ENCODE measurements at places on chromosomes 12 and 14.

- DNase-seq, result no peak
These were observed 21.3 kb upstream of the LDHB start for GRCh38 chr12:21678959-21679358.

- no peak for DNase-seq
These were observed 10.3 kb downstream of the PPHLN1 start for GRCh38 chr12:42336286-42336685.

- DNase-seq, result no peak
These were observed 10.3 kb downstream of the ZBTB39 start for GRCh38 chr12:56995930-56996496.

DNA sequence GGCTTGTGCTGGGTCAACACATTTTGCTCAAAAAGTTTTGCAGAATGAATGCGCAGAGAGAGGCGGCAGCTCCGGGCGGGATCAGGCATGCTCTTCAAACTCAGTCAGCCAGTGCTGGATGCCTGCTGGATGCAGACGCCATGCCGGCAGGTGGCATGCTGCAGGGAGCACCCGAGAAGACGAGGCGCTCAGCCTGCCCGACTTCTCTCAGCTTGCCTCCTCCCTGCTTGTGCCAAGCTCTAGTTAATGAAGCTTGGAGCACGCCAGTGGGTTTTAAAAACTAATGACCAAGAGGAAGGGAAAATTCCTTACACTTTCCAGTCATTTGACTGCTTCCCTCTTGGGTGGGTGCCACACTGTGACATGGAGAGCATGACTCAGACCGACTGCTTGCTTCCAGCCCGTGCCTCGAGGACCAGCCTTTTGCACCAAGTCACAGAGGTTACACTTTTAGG, 39.8 kb downstream of the SLC24A4 start:
- no peak for DNase-seq

DNA sequence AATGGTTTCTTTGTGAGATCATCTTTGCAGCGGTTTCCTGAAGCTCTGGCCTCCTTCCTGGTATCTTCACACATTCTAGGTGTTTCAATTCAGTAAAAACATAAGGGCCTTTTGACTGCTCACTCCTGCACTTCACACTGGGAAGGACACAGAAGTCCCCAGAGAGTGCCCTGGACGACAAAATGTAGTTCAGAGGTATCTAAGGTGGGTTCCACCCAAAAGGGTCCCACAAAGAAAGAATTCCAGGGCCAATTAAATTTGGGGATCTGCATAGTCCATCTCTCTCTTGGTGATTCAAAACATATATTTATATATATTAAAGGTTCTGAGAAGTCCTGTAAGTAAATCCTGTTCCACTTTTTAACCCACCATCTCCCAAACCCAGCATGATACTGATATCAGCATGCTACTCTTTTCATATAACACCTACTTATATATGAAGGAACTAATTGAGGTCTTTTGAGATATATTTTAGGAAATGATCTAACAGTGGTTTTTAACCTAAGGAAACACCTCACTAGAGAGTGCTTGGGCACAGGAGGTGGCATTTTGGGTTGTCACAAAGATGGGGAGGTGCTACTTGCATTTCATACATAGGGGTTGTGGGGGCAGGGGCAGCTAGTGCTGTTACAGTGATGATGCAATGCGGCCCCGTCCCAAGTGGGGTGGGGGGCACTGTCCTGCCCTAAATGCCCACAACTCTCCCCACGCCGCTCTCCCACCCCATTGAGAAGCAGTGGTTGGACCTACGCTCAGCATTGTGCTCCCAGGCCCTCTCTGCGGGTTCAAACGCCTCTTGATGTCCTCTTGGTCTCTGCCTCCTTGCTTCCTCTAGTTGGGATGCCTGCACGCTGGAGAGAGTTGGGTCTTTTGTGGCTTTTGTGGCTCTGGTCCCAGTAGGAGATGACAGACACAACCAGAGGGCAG, 109.4 kb downstream of the ARF6 start:
- no peak for DNase-seq

DNA sequence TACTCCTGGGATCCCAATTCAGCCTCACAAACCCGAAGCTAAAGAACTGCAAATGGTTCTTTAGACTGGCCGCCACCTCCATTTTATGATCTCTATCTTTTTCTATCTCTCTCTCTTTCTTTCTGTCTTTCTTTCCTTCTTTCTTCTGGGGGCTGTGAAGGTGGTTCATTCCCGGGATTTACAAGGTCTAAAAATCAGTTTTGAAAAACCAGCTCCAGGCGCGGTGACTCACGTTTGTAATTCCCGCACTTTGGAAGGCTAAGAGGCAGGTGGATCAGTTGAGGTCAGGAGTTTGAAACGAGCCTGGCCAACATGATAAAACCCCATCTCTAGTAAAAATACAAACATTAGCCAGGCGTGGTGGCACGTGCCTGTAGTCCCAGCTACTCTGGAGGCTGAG, 67.2 kb upstream of the VASH1 start:
- DNase-seq, result no peak

DNA sequence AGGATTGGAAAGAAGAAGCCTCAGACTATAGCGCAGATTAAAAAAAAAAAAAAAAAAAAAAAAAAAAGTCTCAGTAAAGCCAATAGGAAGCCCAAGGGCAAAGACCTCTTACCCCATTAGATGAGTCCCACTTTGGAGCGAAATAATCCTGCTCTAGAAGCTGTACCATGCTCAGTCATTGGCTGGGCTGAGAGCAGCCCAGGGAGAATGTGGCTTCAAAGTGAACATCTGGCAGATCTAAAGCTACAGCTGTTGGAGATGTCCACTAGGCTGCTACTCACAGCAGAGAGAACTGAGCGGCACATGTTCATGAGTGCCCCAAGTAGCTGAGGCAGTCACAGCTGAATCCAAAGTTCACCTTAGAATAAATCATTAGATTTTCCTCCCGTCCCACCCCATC, 560.9 kb downstream of the MED13L start:
- DNase-seq, result no peak

- no peak for DNase-seq
These were observed 1.5 kb upstream of the CRIP2 start for GRCh38 chr14:105473033-105473676.

- peak; percentile 58 for DNase-seq
These were observed 12.7 kb downstream of the CPSF6 start for GRCh38 chr12:69252033-69252432.

DNA sequence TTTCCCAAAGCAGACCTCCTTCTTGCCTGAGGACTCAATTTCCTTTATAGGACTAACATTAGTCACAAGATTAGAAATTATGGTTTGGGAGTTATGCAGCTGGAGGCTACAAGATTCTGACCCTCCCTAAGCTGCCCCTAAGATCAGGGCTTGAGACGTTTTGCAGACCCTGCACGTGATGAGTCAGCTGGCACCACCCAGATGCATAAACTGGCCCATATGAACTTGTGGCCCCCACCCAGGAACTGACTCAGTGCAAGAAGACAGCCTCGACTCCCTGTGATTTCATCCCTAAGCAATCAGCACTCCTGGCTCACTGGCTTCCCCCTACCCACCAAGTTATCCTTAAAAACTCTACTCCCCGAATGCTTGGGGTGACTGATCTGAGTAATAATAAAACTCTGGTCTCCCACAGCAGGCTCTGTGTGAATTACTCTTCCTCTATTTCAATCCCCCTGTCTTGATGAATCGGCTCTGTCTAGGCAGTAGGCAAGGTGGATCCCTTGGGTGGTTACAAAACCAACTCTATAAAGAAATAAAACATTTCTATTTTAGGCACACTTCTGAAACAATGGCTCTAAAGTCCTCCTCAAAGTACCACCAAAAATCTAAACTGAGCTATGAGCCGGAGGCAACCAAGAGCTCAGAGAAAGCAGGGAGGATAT, 233.4 kb downstream of the TMEM132D start:
- no peak for DNase-seq

- peak; percentile 75 for DNase-seq
These were observed 25.0 kb downstream of the HIP1R start for GRCh38 chr12:122860040-122860853.

DNA sequence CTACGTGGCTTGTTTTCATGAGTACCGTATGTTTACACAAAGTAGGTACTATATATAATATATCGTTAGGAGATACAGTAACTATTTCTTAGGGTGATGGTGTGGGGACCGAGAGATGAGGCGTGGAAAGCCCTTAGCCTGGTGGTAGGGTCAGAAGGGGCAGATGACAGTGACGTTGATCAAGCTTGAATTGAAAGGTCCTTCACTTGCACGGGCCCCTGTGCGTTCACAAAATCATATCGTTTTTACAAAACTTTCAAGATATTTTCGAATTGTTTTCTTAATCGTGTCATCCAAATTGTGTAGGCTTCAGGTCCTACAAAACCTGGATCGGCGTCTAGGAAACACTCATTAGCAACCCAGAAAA, 881 bp upstream of the SOS2 start:
- no peak for DNase-seq

GRCh38 chr12:6961695-6962284, 8.7 kb downstream of the PHB2 start:
- peak; percentile 91 for DNase-seq

- no peak for DNase-seq
These were observed 186.6 kb upstream of the DIO3 start for GRCh38 chr14:101374373-101375338.

DNA sequence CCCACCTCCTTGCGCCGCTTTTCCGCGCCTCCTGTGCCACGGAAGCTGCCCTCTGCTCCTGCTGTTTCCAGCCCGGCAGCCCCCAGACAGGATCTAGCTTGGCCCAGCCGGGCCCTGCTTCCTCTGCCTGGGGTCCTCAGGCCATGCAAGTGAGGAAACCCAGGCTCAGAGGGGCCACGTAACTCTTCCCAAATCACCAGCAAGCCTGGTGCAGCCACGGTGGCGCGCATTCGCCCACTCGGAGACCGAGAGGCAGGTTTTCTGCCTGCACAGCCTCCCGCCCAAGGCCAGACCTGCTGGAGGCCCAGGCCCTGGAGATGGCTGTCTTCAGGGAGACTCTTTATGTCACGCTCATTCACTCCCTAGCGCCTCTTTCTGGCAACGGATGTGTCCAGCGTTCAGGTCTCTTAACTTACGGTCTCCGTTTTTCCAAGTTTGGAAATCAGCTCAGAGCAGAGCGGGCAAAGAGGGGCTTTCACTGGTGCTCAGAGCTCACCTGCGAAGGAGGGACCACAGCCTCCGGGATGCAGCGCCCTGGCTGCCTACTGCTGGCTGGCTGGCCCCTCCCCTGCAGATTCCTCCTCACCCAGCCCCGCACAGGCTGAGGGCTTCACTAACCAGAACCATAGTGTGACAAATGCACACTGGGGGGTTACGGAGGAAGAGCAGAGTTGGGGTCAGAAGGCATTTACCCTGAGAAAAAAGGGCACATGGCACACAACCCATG, 20.6 kb upstream of the CEP170B start:
- no peak for DNase-seq

DNA sequence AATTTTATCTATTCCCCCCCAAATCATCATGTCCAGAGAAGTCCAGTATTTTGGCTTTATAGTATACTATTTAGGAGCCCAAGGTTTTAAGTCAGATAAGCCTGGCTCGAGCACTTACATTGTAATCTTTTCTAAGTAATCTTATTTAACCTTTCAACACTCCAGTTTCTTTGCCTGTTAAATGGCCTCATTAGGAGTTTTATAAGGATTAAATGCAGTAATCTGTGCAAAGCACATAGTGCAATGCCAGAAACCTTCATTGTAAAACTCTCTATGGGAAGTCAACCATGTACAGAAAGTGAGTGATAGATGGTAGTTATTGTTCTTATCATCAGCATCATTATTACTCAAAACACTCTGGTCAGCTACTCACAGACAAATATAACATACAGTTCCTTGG, 1330.4 kb downstream of the SLC16A7 start:
- DNase-seq, result no peak

GRCh38 chr12:108788076-108788782, 56.9 kb upstream of the CORO1C start:
- DNase-seq, result no peak

GRCh38 chr14:64788706-64789105, 84.5 kb downstream of the PLEKHG3 start:
- DNase-seq, result peak; percentile 77

DNA sequence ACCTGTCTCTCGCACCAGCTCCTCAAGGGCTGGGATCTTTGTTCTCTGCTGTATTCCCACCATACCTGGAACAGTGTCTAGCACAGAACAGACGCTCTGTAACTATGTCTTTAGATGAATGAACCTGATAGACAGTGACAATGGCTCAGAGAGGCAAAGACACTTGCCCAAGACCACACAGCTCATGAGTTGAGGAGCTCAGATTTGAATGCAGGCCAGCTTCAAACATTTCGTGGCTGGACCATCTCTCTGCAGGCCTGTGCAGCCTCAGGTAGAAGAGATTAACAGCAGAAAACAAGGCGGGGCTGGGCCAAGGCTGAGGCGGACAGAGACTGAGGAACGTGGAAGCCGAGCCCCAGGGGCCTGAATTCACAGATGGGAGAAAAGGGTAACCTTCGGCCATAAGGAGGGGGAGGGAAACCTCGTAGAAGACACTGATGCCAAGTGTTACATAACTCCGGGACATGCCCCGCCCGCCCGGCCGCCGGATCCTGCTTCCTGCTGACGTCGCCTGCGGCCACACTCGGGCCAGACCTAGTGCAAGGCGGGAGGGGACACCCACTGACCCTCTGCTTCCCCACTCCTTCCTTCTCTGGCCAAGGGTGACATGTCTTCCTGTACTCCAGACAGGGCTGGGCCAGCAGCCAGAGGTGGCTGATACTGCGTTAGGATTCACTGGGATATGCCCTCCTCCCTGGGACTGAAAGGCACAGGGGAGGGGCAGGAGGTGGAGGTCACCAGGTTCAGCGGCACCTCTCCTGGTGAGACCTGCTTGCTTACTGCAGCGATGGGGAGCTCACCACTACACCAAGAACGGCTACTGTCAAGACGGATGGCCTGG, 86.8 kb downstream of the RFLNA start:
- peak; percentile 72 for DNase-seq

- DNase-seq, result no peak
These were observed 2.4 kb downstream of the CEP83 start for GRCh38 chr12:94457311-94457710.

DNA sequence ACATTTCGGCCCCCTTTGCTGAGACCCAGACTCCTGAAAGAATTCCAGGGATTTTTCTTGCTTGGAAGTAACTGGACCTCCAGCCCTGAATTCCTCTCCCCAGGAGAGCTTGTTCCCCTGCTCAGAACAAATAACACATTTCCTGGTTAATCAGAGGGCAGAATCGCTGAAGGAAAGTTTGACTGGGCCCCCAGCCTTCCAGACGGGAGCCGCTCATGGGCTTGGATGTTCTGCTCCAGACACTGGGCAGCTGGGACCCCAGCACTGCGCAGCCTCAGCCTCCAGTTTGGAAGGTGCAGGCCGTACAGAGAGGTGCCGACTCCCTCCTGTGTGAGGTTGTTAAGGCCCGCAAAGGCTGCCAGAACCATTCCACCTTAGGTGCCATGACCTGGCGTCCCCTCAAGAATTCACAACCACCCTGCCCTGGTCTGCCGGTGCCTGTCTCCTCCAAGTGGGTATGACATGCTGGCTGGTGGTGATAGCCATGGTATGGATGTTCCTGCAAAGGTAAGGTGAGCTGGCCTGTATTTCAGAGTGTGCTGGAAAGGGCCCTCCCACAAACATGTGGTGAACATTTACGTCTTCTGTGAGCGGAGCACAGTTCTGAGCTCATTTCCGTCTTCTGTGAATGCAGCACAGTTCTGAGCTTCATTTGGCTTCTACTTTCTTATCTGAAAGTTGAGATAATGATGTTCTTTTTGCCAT, 5.1 kb upstream of the LTBP2 start:
- DNase-seq, result no peak

- peak; percentile 37 for DNase-seq
These were observed 172.0 kb upstream of the FRMD6 start for GRCh38 chr14:51479584-51480325.
